ENCODE measurements at places on chromosomes 16 and 17.

DNA sequence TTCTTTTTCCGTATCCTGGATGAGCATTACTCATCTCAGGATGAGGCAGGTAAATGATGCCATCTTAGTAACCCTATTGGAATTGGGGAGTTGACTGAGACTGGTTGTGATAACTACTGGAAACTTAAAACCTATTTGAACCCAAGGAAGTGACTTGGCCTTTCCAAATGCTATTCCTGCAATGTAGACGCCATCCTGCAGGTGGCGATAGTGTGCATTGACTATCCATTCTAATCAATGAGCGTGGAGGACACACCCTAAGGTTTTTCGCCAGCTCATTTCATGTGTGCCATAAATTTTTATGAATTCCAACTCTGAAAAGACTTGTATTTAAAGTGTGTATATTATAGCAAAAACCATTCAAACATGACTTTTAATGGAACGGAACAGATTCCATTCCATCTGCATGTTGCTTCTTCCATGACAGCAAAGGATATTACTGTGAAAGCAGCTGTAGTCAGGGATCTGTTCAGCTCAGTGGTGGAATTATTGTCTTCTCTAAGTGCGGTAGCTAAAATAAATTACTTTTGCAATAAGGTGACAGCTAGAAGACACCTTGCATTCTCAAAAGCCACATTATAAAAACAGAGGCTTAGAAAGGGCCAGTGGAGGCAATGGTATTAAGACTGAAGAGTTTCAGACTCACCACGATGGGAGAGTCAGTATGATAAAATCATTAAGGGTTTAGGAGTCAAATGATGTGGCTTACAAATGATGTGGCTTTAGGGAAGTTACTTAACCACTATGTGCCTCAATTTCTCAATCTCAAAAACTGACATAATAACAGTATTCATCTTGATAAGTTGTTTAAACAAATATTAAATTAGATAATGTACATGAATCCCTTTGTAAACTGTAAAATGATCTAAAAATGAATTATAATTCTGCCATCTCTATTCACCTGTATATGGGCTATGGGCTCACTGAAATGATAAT lies 55.5 kb downstream of the SYT17 start:
- DNase-seq: peak; percentile 47

- DNase-seq: peak; percentile 86
Measured at GRCh38 chr17:8119581-8120519, 1.5 kb upstream of the ALOXE3 start.

GRCh38 chr16:31428638-31429247 lies 583 bp upstream of the COX6A2 start:
- DNase-seq: no peak

DNA sequence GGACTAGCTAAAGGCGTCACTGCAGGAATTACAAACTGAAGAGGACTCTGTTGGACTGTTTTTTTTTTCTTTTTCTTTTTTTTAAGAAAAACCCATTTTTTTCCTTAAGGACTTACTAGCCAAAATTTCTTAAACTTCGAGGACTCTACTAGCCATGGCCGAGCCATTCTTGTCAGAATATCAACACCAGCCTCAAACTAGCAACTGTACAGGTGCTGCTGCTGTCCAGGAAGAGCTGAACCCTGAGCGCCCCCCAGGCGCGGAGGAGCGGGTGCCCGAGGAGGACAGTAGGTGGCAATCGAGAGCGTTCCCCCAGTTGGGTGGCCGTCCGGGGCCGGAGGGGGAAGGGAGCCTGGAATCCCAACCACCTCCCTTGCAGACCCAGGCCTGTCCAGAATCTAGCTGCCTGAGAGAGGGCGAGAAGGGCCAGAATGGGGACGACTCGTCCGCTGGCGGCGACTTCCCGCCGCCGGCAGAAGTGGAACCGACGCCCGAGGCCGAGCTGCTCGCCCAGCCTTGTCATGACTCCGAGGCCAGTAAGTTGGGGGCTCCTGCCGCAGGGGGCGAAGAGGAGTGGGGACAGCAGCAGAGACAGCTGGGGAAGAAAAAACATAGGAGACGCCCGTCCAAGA lies 878 bp downstream of the HEXIM1 start:
- peak; percentile 92 for DNase-seq

- DNase-seq: no peak
Measured at GRCh38 chr17:8189041-8189710, 804 bp downstream of the BORCS6 start.

- peak; percentile 96 for DNase-seq
Measured at GRCh38 chr17:10119203-10120108, 79.0 kb downstream of the GAS7 start.

DNA sequence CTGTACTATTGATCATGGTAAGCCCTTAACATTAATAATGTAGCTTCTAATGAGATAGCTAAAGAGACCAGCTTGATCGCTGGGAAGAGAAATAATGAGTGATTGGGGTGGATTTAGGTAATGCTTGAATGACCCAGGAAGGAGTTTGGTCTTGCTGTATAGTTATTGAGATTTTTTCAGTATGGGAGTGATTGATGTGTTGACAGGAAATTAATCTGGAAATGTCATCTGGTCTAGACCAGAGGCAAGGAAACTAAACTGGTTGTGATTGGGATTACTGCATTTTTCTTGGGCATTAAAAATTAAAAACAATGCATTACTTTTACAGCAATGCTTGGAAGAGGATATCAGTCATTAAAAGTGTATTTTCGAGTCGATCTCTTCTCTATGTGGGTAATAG lies 11.8 kb downstream of the TEFM start:
- no peak for DNase-seq

DNA sequence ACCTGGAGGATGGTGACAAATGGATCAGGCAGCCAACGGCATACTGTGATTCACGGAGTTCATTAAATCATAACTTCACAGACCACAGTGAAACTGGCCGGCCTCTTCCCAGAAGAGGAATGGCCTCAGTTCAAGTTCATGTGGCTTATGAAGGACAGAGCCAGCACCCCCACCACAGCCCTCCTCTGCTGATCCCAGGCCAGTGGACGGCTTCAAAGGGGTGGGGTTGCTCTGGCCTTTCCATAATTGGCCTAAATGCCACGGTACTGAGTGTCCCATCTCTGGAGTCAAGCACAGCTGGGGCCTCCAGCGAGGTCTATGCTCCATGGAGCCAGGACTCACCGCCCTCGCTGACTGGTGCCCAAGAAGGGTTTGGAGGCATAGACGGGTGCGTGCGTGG lies 21.4 kb downstream of the GALNS start:
- DNase-seq: no peak

DNA sequence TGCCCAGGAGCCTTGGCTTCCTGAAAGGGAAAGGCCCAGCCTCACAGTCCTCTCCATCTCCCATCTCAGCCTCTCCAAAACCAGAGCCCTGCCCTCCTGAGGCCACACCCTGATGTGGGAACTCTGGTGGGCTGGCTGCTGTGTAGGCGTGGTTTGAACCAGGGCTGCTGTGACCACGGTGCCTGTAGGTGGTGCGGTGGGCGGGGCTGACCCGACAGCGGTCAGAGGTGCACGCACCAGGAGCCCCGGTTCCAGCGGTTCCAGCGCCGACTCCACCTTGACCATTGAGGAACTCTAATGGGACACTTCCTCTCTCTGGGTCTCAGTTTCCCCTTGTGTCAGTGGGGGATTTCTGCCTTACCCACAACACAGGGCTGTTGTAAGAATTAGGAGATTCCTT lies 2.4 kb downstream of the RAP1GAP2 start:
- no peak for DNase-seq

DNA sequence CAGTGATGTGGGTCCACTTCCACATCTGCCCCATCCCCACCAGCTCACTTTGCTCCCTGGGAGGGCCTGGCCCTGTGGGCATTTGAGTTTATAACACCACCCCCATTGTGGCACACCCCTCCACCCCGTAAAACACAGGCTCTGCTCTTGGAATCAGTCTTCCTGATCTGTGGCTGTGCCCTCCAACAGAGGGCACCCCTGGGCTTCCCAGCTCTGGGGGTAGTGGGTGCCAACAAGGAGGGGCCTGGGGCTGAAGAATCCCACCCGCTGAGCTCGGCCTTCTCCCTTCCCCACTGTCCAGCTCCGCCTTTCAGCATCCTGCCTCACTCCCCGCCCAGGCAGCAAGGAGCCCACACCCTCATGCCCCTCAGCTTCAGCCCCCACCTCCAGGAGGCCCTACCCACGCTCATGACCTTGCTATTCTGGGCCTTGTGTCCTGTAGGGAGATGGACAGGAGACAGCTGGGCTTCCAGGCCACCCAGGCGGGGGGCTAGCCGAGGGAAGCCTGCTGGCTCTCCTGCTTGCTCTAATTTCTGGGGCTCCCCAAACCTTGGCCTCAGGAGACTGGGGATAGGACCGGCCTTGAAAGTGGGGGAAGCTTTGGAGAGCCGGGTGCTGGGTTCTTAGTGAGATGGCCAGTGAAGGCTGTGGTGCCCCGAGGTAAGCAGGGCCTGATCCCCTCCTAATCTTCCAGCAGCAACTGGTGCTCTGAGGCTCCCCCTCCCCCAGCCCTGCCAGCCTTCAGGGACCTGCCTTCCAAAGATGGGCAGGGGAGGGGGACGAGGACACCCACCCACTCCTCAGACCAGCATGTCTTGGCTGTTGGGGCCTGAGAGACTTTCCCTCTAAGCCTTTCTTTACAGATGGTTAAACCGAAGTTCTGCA lies 2.9 kb upstream of the ATP2A1 start:
- DNase-seq: no peak

- no peak for DNase-seq
Measured at GRCh38 chr17:77210946-77211541, 70.3 kb downstream of the SEC14L1 start.

DNA sequence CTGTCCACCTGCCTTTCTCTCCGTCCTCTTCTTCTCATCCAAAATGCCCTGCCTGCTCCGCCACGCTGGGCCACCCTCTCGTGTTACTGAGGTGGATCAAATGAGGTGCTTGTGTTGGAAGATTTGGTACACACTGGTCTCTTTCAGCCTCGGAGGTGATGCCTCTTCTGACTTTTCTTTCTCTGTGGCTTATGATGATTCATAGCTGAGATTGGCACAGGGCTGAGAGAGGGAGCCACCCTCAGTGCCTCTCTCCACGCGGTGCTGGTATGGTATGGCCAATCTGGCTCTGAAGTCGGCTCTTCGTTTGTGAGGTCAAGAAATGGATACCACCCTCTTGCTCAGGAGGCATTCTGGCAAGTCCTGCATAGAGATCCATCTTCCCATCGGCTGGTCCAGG lies 82.4 kb downstream of the PLCG2 start:
- DNase-seq: no peak

DNA sequence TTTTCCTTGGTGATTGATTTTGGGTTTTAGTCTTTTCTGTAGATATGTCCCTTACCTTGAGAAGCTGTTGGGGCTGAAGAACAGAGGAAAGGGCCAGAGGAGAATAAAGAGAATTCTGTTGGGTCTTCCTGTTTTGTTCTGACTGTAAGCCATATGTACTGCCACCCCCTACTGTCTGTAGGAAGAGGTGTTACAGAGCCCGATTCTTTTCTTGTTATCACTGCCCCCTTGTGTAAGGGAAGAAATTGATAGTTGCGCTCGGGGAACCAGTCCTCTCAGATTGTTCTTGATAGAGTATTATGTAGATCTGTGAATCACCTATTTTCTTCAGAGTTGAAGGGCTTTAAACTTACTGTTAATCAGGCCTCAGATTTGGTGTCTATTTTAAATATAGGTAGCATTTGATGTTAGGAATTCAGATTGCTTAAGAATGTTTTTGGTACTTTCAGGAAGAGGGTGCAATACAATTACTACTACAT lies 2.4 kb downstream of the TANC2 start:
- peak; percentile 86 for DNase-seq

DNA sequence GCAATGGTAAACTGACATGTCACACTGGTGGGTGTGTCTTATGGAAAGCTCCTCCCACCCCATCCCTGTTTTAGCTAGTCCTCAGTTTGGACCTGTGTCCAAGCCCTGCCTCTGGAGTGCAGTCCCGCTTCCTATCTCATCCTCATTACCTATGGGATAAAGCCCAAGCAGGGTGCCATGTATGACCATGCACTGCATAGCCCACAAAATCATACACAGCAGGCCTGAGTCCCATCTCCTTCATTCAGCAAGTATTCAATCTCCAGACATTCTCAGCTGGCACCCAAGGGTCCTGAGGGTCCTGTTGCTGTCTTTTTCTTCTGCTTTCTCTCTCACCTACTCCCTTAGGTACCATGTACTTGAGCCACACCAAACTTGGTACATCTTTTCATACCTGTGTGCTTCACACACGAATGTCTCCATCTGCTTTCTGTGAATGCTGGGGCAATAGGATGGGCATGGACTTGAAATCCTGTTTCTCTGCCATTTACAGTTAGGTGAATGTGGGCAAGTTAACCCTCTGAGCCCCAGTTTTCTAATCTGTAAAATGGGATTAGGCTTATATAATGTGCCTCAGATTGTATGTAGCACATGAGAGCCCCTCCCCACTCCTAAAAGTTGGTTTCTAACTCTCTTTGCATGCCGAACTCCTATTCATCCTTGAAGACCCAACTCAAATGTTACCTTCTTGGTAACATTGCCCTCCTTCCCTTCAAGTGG lies 28.5 kb downstream of the TNS4 start:
- no peak for DNase-seq

- no peak for DNase-seq
Measured at GRCh38 chr17:40350689-40351358, 13.7 kb downstream of the GJD3 start.

DNA sequence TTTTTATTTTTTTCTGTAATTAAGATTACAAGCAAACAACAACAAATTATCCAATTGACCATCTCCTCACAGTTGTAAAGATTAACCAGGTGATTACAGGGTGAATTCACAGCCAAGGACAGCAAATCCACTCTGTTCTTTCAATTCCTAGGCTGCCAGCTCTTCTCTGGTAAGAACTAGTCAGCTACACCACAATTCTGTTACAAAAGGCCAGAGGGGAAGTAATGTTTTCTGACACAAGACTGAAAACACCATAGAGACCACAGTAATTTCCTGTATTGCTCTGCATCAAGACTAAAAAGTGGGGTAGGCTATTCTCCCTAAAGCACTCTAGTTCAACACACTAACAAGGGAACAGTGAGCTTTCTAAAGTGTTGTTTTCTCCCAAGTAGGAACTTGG lies 10.6 kb downstream of the CA10 start:
- DNase-seq: peak; percentile 33

- DNase-seq: peak; percentile 55
Measured at GRCh38 chr16:21950782-21951521, 2.2 kb upstream of the UQCRC2 start.

- DNase-seq: no peak
Measured at GRCh38 chr16:67240506-67240905, 6.8 kb downstream of the FHOD1 start.

GRCh38 chr16:586645-587590 lies 2.9 kb upstream of the RAB40C start:
- no peak for DNase-seq
